Midbrain (tissue), 1 donor: ENCODE measurements at places on chromosomes 3 and 15.

DNA sequence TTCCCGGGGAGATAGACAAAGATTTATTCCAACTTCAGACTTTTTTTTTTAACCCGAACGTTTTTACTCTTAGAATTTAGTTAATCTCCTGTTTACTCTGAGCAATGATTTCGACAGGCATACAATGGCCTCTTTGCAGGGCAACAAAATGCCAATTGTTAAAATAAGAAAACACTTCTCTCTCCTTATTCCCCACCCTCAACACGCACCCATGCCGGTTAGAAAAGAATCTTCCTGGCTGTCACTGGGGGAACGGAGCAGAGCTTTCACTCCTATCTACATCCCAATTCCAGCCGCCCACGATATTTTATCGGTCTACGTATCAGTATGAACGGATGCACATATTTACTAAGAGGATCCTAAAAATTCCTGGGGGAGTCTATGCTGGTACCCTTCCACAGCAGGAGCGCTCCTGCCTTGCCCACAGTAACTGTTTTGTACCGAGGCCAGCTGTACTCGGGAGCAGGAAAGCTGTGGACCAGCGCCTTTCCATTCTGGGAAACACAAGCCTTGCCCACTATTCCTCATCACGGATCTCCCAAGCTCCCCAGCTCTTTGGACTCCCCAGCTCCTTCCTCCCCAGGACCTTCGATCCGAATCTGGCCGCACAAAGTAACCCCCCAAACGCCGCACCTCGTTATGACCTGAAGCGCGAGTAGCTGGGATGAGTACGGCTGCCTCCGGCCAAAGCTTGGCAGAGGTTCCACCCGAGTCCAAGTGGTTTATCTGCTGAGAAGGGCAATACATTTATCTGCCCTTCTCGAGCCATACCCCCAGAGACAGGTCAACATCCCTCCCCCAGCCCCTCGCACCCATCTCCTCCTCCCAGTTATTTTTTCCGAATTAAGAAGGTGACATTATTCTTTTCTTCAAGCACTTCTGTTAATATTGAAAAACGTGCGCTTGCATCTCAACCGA, 2.2 kb upstream of the FOXB1 start:
- DNase-seq, result no peak

DNA sequence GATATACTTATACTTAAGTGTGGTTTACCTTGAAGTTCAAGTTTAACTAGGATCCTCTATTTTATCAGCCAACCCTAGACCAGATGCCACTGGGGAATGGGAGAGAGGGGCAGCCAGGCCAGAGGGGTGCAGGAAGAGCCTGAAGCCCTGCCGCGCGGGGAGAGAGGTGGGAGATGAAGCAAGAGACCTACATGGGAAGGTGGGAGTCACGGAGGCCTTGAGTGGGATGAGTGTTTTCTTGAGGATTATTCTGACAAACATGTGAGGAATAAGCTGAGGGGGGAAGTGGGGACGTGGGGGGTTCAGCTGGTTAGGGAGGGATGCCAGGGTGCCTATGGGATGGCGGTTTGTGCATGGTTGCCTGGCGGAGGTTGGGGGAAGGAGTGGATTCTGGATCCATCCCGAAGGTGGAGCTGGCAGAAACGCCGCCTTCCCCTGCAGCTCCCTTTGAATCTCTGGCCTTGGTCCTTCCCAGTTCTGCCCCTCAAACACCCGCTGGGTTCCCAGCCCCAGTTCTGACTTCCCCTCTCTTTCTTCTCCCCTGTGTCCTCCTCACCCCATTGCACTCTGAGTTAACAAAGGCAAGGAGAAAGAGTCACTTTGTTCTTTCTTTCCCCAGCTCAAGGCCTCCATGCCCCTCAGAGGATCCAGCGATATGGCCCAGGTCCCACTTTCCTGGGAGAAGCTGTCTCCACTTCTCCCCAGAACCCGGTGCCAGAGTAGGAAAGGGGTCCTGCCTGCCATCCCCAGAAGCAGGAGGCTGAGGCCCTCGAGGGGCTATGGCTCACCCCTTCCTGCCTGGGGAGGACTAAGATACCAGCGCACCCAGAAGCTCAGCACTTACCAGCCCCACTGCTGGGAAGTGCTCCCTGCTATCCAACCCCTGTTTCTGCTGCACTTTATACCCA, 274.2 kb downstream of the UACA start:
- DNase-seq, result no peak

GRCh38 chr3:55169608-55170072, 241.8 kb upstream of the LRTM1 start:
- DNase-seq, result no peak

DNA sequence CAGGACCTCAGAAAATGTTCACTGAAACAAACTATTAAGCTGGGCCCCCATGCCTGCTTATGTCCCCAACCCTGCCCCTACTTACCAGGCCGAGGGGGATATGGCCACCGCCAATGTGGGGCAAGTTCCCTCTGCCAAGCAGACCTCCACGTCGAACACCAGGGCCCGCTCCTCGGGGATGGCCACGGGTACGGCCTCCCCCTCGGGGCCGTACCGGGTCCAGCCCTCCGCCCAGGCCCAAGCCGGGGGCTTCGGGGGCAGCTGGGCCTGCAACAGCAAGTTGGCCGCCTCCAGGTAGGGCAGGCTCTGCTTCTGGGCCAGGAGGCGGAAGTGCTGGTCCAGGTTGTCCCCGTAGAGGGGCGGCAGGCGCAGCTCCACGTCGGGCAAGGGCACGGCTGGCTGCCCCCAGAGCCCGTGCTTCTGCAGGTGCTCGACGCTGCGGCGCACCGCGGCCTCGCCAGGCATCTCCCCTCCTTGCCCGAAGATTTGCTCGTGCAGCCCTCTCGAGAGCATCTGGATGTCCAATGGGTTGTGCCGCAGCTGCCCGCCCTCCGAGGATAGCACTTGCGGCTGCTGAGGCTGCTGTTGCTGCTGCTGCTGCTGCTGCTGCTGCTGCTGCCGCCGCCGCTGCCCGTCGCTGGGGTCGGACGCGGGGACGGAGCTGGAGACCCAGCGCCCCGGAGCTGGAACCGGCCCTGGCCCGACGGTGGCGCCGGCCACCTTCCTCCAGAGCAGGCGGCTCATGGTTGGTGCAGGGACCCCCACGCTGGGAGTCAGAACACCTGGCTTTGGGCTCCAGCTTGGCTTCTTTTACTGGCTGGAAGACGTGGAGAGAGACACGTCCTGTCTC, 1.4 kb downstream of the POLG start:
- DNase-seq, result no peak

DNA sequence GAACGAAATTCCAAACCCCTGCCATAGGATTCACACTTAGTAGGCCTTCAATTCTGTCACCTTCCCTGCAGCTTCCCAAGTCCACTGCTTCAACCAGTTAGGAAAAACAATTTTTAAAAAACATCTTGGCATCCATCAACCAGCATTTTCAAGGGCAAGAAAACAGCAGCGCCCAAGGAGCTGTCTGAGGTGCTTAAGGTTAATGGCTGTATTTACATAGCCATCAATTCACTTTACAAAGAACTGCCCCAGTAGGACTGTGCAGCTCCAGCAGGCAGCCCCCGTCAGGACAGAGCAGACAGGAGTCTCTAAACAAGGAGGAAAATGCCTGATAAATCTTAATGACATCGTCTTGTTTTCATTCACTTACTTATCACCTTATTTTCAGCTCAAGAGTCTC, 13.3 kb downstream of the TAFA4 start:
- DNase-seq, result no peak

DNA sequence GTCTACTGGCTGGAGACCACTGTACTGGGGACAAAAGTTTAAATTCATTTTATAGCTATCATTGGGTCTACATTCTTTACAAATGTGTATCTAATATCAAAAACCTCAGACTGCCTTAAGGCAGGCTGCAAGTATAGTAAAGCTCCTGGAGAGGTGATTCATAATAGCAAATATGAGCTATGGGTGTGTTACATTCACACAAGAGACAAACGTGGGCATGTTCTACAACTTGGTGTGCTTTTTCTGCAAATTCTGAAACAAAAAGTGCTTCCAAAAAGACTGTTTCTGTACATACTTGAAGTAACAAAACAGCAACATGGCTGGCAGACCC, 1101.4 kb downstream of the ROBO1 start:
- DNase-seq, result no peak

- DNase-seq, result no peak
Measured at GRCh38 chr15:31337352-31338031, 10.9 kb downstream of the KLF13 start.

GRCh38 chr15:74302821-74303359, 64.6 kb downstream of the CYP11A1 start:
- peak; percentile 3 for DNase-seq

GRCh38 chr3:21435871-21436270, 315.1 kb downstream of the ZNF385D start:
- no peak for DNase-seq

DNA sequence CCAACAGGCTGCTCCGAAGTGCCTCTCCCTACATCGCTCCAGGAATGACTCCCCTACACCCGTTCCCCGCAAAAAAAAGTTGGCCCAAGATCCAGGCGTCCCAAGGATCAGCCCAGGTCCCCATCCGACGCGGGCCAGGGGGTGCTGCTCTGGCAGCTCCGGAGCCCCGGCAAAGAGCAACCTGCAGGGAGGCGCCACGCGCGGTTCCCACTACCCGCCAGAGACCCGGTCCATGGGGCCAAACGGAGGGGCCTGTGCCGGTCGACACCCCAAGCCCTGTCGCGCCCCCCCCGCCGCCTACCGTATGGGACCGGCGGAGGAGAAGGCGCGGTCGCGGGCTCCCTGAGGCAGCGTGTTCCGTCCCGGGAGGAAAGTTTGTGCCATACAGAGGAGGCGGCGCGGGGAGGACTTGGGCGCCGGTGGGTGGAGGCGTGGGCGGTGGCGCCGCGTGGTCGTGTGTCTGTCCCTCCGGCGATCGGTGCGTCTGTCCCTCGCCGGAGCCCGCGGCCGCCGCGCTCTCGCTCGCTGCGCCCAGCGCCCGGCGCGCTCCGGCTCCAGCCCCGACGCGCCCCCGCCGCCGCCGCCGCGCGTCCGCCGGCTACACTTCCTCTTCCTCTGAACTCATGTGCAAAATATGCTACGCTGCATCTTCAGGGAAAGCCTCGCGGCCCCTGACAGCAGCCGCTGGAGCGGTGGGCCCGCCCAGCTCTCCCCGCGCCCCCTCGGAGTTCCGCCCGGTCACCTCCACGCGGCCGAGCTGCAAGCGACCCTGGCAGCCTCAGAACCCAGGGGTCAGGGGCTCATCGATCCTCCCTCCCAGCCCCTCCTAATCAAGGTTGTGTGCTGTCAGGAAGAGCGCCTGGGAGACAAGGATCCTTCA, at the start of gene RFTN1:
Gene RFTN1 (minus strand): TSS at position 559 of the 880 bp plus-strand sequence. CDS start 19,830 bp downstream, outside the sequence.
- DNase-seq, result no peak

DNA sequence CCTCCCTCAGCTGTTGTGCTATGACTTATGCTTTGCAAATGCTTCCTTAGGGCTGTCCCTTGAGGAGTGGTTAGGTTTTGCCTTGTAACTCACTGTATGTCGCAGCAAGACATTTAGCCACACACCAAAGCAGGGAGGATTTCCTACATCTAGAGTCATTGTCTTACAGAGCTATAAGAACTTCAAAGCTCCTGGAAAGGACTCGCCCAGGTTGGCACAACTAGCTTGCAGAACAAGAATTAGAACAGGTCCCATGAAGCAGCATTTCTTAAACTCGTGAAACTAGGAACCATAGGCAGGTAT, 19.4 kb upstream of the ACAP2 start:
- DNase-seq, result no peak

GRCh38 chr3:141998669-141999290, 122.3 kb downstream of the ATP1B3 start:
- no peak for DNase-seq

DNA sequence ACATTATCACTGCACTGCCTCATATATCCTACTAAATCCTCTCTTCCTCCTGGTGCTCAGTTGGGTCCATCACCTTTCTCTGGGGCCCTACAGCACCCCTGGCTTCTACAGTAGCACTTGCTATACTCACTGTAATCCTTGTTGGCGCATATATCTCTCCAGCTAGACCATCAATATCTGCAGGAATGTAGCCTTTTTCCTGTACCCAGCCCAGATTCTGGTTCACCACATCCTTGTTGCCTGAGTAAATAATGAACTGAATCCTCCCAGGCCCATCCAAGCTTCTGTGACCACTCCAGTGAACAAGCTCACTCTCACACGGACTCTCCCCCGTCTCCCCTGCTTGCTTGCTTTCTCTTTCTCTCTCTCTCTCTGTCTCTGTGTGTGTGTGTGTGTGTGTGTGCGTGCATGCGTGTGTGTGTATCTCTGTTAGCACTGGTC, 62.5 kb upstream of the LIPC start:
- no peak for DNase-seq

- no peak for DNase-seq
Measured at GRCh38 chr3:176920766-176921160, 276.5 kb downstream of the TBL1XR1 start.

DNA sequence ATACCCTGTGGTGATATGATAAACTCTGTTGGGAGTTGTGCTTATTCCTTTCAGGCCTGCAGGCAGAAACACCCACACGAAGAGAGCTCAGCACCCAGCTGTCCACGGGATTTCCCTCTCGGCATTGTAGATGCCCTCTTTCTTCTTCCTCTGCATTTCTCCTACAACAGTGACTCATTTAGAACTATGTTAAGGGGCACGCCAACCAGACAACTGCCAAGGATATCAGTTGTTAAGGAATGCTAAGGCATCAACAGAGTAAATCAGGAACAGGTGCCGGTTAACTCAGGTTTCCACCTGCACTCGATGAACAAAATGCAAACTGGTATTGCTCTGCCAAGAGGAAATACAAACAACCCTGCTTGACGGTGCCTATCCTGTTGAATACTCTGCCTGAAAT, 270.0 kb upstream of the PEX5L start:
- no peak for DNase-seq

DNA sequence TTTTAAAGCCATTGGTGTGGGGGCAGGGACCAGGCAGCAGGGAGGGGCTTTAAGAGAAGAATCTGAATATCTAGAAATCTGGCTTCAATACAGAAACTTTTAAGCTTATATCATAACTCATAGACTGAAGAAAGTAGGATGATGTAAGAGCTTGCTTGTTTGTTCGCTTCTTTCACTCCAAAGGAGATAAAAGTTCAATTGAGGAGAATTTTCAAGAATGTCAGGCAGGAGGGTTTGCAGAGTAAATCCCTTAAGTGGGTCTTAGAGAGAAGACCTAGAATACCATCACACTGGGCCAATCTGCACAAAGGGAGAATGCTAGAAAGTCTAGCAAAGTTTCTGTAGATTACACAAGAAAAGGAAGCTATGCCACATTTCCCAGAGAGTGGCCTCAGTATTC, 4.1 kb upstream of the HLTF start:
- DNase-seq, result no peak

GRCh38 chr3:25849091-25849490, 59.2 kb downstream of the OXSM start:
- no peak for DNase-seq

DNA sequence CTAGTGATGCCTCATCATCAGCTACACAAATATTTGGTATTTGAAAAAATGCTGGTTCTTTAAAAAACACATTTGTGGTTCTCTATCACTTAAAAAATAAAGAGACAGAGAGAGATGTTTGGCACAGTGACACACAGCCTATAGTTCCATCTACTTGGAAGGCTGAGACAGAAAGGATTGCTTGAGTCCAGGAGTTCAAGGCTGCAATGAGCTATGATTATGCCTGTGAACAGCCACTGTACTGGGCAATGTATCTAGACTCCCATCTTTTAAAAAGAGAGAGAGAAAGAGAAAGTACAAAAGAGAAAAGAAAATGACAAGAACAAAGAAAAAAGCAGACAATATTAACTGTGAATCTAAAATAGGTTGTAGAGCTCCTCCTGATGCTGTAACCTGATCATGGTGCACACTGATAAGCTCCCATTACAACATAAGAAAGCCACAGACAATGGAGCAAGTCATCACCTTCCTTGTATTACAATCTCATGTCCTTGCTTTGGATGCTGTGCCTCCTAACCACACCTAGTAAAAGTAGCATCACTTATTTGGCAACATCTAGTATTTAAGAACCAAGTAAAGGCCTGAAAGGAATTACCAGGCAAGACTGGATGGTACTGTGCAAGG, 31.7 kb upstream of the MAP4 start:
- no peak for DNase-seq

GRCh38 chr3:36227980-36228379, 152.3 kb upstream of the STAC start:
- DNase-seq, result no peak
